SK-N-MC (cell line): ENCODE measurements at places on chromosomes 2 and 18.

- DNase-seq = no peak
Observed at GRCh38 chr2:111072220-111072871, 48.4 kb upstream of the BCL2L11 start.

DNA sequence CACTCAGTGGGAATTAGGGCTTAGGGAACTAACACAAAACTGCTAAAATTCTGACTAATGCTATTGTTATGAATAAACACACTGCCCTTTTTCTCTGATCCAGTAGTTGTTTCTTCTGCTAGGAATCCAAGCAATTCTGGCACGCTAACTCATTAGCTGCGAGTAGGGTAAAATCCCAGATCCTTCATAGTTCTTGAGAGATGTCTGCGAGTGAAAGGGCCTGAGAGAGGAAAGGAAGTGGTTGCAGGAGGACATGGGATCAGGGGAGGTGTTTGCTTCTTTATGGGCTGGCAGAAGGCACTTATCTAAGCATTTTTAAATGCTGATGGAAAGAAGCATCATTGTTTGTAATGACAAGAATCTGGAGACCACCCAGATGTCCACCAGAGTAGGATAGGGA is 9.4 kb downstream of the MAP3K19 start:
- DNase-seq = no peak

DNA sequence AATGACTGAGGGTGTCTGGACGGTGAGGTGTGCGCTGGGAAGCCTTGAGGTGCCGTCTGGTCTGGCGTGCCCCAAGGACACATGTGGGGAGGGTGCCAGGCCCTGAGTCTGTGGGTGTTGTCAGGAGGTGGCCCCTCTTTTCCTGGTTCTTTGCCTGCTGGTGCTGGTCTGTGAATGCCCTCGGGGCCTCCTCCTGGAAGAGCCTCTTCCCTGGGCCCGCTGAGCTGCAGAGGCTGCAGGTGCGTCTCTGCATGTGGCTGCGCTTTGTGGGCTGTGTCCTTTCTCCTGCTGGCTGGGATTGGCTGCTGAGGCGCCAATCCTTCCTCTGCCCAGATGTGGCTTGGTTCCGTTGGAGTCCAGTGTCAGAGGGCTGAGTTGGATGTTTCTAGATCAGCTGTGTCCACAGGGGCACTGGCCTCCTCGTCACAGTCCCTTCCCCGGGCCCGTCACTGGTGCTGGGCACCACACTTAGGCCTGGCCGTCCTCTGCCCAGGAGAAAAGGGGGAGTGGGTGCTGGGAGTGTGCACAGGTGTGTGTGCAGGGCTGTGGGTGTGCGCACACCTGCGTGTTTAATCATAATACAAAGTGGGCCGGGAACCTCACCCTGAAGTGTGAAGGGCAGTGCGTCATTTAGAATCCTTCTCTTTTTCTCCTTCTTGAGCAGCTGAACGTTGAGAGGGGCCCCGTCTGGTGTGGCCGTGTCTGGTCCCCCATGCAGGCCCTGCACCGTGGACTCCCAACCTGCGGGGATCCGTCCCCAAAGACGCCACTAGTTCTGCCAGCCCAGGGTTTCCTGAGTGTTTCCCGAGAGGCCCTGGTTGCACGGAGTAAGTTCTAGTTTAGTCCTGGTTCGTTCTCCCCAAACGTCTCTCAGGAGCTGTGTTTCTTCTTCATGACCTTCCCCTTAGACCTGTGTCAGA is 35.5 kb downstream of the RTP5 start:
- DNase-seq = no peak

DNA sequence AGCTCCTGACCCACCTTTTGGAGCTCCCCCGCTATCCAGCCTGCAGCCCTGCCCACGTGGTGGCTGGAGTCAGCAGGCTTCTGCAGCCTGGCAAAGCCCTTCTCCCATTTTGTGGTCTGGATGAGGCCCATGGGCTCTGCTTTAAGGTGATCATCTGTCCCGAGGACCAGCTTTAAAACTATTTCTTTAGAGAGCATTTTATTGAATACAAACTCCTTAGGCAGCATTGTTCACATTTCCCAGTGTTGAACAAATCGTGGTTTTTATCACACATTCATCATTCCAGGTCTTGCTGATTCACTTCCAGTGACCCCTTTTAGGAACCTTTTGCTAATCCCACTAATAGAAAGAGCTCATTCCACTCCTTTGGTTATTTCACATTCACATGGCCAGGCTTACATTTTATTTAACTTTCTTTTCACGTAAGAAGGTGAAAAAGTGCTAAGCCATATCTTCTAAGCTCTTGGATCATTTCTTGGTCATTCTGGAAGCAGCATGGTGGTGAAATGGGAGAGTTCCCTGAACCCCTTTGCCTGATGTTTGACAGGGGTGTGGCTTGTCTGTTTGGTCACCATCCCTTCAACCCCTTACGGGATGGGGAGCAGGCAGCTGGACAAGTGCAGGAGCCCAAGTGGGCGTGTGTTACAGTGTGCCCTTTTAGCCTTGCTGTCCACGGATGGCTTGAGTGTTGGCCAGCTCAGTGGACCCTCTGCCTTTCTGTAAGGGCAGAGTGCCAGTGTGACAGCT is 80.4 kb upstream of the RAPGEF4 start:
- DNase-seq = no peak

GRCh38 chr2:141946016-141946415 is 184.8 kb downstream of the LRP1B start:
- DNase-seq = no peak

DNA sequence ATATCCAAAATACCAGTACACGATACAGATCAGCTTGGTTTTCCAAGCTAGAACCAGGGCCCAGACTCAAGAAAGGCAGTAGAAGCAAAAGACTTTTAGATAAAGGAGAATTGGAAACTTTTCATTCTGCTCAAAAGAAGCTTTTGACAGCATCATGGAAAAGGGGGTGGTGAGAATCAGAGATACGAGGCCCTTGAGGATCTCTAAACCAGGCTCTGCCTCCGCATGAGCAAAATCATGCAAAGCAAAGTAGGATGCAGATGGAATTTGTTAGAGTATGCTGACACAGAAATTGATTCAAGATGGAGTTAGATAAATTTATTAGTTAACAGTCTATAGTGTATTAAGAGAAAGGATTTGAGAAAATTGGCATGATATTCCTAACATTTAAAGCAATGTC is 39.8 kb downstream of the FAM98A start:
- DNase-seq = no peak

DNA sequence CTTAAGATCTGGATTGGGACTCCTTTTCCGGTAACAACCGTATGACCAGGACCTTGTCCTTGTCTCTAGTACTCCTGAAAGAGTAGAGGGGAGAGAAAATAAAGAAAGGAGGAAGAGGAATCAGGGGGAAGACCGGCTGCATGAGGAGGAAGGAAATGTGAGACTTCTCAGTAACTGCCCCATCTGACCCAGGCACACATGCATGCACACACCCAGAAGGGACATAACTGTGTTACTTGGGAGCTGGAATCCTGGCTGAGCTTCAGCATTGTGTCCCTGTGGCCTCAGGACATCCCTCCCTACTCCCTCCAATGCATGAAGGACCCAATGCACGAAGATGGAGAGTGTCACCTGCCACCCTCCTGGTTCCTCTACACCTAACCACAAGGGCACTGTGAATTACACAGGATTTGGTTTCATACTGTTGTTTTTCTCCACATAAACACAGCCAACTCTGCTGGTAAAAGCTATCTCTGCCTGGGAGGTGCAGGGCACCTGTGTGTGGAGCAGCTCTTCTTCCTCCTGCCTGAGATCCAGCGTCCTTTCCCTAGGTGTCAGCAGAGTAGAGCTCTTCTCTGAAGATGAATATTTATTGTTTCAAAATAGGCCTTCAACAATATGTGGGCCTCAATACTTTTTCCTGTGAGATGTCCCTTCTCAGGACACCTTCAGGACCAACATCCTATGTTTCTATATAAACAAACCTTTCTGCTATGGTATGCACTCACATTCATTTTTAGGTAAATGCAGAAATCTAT is 574.1 kb upstream of the ID2 start:
- DNase-seq = no peak

DNA sequence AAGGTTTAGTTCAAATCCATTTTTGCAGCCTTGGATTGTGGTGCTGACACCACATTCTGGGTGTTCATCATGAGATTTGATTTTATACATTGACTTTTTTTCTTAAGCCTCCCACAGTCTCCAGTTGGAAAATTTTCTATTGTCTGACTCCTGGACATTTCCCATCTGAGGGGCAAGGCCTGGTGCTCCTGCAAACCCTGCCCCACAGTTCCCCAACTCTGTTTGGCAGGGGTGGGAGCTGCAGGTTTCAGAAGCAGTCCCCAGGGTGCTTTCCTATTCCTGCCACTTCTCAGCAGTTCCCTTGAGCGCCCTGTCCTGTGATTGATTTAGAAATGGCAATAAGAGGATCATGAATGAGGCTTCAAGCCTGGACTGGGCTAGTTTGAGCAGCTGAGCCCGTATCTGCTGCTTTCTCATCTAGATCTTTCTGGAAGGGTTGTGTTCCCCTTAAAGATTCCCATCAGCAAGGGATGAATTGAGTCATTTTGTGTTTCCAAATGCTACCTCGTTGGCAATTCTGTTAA is 77.0 kb downstream of the CIB4 start:
- DNase-seq = no peak

GRCh38 chr18:12038639-12039539 is 54.8 kb upstream of the ANKRD62 start:
- no peak for DNase-seq

- DNase-seq = no peak
Observed at GRCh38 chr2:150513647-150514046, 26.2 kb upstream of the RND3 start.

GRCh38 chr2:66853585-66853984 is 418.7 kb downstream of the MEIS1 start:
- DNase-seq = no peak

GRCh38 chr2:62292190-62292589 is 96.3 kb downstream of the B3GNT2 start:
- DNase-seq = no peak

- DNase-seq = no peak
Observed at GRCh38 chr2:150778828-150779227, 291.4 kb upstream of the RND3 start.

DNA sequence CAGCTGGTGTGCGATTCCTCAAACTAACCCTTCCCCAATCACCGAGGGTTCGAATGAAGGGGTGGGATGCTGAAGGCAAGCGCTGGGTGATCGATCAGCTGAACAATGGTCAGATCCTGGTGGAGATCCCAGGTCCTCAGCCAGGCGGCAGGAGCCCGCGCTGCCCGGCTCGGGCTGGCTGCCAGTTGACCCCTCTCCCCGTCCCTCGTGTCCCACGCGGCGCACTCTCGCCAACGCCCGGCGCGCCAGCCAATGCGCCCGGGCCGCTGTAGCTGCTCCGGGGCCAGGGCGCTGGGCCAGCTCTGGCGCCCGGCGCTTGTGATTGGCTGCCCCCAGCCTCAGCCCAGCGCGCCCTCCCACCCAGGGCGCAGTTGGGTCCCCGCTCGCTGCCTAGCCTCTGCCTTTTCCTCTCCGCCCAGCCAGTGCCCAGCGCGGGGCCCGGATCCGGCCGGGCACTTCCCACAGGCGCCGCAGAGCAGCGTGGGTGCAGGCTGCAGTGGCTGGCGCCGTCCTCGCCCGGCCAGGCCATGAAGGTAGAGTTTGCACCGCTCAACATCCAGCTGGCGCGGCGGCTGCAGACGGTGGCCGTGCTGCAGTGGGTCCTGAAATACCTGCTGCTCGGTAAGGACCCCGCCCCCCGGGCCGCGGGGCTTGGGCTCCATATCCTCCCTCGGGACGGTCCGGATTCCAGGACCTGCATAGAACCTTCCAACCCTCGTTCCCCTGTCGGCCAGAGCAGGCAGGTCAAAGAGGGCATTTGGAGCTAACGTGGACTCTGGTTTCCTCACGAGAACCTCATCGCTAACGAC is at the start of gene MOGAT1:
TSS of gene MOGAT1 (plus strand) at position 400 of the 809 bp plus-strand sequence. CDS start at position 528, 128 bp downstream.
- no peak for DNase-seq

- DNase-seq = no peak
Observed at GRCh38 chr2:187549951-187550555, 4.2 kb downstream of the TFPI start.

DNA sequence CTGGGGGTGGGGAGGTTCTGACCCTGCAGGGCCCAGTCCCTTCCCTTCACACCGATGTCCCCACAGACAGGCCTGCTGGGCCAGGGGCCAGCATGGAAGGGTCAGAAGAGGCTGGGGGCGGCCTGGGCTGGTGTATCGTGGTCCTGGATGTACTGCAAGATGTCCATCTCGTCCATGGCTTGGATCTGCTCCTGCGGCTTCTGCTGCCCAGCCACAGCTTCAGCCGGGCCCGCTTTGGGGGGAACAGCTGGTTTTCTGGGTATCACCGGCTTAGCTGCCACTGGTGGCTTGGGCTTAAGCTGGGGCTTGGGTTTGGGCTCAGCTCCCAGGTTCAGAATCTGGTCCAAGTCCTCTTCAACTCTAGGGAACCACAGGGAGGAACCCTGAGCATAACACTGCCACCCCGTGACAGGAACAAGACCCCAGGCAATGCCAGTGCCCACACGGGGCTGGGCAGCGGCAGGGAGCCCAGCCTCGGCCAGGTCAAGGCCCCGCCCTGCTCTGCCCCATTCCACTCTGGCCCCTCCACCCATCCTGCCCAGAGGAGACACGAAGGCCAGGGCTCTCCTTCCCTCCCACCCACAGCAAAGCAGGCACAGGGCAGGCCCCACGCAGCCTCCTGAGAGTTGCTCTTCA is 31.9 kb downstream of the HS1BP3 start:
- no peak for DNase-seq

- no peak for DNase-seq
Observed at GRCh38 chr18:74299746-74300145, 8.0 kb upstream of the CYB5A start.

- no peak for DNase-seq
Observed at GRCh38 chr18:73408469-73408868, 540.7 kb upstream of the NETO1 start.

GRCh38 chr2:170862286-170862902 is 45.7 kb downstream of the GAD1 start:
- no peak for DNase-seq

DNA sequence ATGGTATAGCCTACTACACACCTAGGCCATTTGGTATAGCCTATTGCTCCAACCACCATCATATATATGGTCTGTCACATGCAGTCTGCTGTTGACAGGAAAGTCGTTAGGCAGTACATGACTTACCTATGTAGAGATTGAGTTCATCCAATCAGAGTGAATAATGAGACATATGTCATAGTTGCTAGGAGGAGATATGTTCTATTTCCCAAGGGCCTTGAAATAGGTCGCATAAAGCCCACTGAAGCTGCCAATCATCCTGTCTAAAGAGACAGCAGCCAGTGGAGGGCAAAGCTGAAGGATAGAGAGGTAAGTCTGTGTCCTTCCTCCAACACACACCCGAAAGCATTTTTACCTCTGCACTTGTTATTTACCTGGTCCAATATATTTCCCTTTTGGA is 263.4 kb downstream of the PTPRM start:
- DNase-seq = no peak

DNA sequence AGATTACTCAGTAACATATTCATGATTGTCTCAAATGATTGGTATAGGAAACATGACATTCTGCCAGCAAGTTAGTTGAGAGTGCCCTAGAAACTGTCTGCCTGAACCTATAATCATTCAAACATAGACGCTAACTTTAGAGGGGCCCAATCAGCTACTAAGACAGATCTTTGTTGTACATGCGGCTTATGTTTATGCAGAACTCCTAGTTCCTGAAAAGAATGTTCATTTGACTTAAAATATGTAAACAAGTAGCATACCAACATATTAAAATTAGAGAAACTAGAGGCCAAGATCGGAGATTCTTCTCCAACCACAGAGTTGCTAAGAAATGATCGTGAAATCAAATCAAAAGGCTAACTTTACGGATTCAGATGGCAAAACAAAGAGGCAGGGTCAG is 4.2 kb upstream of the METAP1D start:
- DNase-seq = no peak

- no peak for DNase-seq
Observed at GRCh38 chr2:227616631-227617030, 667 bp upstream of the SCYGR4 start.

GRCh38 chr2:241951316-241951700 is 81.8 kb downstream of the RTP5 start:
- DNase-seq = no peak

GRCh38 chr2:25401307-25402026 is 59.7 kb upstream of the DNMT3A start:
- no peak for DNase-seq
